Amygdala (tissue), 56 donors: ENCODE measurements at places on chromosomes 3 and 15.

GRCh38 chr3:72318504-72319193, 529.6 kb downstream of the SHQ1 start:
- no peak for DNase-seq

GRCh38 chr3:106813742-106814141, 563.5 kb upstream of the CCDC54 start:
- no peak for DNase-seq

DNA sequence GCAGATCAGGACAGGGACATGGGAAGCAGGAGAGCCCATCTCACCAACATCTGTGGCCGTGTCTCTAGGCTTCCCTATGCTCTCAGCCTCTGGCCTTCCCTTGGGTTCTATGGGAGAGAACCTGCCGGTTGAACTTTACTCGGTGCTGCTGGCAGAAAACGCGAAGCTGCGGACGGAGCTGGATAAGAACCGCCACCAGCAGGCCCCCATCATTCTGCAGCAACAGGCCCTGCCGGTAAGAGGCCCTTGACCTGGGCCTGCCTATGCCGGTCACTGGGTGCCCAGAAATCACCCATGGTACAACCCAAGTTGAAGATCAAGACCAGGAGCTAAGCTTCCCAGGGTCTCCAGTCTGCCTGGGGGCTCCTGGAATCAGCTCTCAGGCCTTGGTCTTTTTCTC, 34.8 kb downstream of the CYP11A1 start:
- DNase-seq: no peak

- DNase-seq: no peak
Observed at GRCh38 chr3:124843506-124844177, 43.5 kb downstream of the ITGB5 start.

- no peak for DNase-seq
Observed at GRCh38 chr3:44661189-44661588, 12.7 kb downstream of the ZNF35 start.

DNA sequence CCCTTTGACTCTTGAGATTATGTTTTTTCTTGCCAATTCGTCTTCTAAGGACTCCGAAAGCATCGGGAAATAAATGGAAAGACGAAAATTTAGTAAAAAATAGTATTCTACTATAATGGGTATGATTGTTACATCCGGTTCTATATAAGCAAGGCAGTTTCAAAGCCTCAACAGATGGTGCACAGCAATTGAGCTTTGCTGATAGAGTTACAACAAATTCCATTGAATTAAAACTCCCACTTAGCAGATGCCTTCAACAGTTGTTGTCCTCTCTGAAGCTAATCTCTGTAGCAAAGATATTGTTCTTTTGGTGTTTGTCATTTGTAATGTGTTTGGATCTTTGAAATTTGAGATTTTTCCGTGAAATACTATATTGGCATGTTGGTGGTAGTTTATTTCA, 16.1 kb upstream of the GHSR start:
- no peak for DNase-seq

GRCh38 chr3:142057331-142057725, 92.0 kb downstream of the TFDP2 start:
- no peak for DNase-seq

DNA sequence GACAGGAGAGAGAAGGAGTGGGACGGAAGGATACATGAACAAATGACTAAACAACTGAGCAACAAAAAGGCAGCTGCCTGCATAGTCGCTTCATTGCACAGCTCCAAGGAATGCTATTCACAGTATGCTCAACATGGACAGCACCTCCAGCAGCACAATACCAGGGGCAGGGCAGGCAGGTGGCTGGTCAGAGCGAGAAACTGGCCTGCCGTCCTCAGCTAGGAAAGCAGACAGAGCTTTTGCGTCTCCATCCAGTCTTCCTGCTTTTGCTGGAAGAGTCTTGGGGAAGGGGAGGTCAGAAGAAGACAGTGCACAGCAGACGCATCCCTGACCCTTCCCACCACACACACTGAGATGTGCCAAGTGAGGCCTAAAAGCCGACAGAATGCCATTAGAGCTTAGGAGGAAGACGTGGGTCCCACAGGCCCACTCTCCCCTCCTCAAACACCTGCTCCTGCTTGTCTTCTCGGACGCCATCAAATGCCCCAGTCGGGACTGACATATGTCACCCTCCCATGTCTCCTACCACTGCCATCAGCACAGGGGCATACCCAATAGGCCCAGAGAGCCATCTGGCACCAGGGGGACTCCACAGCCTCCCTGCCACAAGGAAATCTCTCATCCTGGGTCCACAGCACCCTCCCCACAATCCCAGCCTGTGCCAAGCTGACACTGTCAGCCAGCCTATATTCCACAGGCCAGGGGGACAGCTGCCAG, 3.9 kb downstream of the RAB6B start:
- no peak for DNase-seq

DNA sequence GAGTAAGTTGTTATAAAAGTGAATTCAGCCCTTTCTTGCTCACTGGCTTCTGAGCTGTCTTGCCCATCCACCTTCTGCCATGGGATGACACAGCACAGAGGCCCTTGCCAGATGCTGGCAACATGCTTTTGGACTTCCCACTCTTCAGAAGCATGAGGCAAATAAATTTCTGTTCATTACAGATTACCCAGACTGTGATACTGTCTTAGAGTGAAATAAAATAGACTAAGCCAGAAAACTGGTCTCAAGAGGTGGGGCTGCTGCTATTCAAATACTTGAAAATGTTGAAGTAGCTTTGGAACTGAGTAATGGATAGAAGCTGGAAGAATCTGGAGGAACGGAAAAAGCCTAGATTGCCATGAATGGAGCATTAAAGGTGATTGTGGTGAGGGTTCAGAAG, 170.4 kb downstream of the ZMAT3 start:
- DNase-seq: no peak

DNA sequence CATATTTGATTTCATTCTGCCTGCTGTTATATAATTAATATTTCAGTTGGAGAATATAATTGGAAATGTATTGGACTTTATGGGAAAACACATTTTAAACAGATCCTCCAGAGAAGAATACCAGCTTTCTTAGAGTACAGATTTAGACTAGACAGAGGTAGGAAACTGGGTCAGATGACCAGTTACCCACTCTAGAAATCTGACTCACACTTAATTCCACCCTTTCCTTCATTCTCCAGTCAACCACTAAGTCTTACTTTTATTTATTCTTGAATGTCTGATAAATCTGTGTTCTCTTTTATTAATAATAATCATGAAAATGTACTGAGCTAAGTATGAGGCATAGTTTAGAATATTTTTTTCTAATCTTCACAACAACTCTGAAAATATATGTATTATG, 110.7 kb downstream of the LRRC49 start:
- DNase-seq: no peak

- DNase-seq: no peak
Observed at GRCh38 chr3:67804578-67804977, 150.2 kb upstream of the SUCLG2 start.

DNA sequence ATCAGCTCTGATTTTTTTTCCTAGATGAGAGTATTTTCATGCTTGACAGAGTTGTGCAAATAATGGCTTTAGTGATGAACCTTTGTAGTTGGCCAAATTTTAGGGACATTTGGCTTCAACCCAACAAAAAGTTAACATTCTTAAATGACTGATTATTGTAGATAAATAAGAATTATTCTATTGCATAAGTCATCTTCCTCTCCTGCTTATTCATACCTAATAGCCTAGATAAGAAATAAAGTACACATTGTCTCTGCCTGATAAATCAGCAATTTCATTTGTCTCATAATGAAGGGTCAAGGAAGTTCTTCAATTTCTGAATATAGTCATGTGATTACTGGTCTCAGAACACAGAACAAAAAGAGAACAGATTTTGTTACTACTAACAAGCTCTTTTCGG, 428.9 kb upstream of the IL12A start:
- DNase-seq: no peak
